ENCODE measurements at places on chromosomes 5 and 9. TPM values are rescaled to one million over a fixed set of nuclear protein-coding genes. Genes with fewer than 3 reads are reported as not detected.
A peak's percentile ranks its signal among the peaks of the same experiment; 100 is the strongest.

Gene ADAMTS6
- total RNA-seq, result 0.26 TPM

Gene DOCK8
- 11.1 TPM for total RNA-seq

Gene NDST1
- total RNA-seq, result 42.7 TPM

Gene TTC16
- total RNA-seq, result not detected

DNA sequence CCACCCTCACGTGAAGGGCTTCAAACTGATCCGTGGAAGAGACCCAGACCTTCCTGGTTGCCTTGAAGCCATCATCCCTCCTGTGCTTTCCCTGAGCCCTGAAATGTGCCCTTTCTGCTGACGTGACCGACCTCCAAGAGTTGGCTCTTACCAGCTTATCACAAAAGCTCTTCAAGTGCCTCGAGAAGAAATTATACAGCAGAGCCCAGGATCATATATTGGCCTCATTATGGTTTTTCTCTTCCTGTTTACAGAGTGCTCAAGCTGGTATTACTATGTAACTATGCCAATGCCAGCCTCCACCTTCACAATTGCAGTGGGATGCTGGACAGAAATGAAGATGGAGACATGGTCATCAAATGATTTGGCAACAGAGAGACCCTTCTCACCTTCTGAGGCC is 66.0 kb downstream of the AOPEP start:
- H3K27ac ChIP-seq, result no peak overlapping the region
- H3K27me3 ChIP-seq, result no peaks in the 10 kb centered on the region
- DNase-seq, result no peak
- no peak overlapping the region for H3K4me3 ChIP-seq

GRCh38 chr5:6081727-6082210 is 296.6 kb downstream of the MED10 start:
- no peaks in the 10 kb centered on the region for H3K4me1 ChIP-seq
- H3K27me3 ChIP-seq, result no peaks in the 10 kb centered on the region
- DNase-seq, result no peak
- no peak overlapping the region for H3K27ac ChIP-seq
- no peak overlapping the region for H3K4me3 ChIP-seq
- no peaks in the 10 kb centered on the region for H3K36me3 ChIP-seq

- H3K36me3 ChIP-seq, result no peaks in the 10 kb centered on the region
- H3K4me1 ChIP-seq, result no peaks in the 10 kb centered on the region
- H3K27ac ChIP-seq, result no peak overlapping the region
- H3K4me3 ChIP-seq, result no peak overlapping the region
- DNase-seq, result no peak
Measured at GRCh38 chr9:112268413-112268812, 65.0 kb downstream of the PTBP3 start.

- peak overlapping the region; percentile 100 for H3K27ac ChIP-seq
- DNase-seq, result peak; percentile 38
- H3K36me3 ChIP-seq, result peaks cover 11% of the 10 kb centered on the region
- H3K4me3 ChIP-seq, result peak overlapping the region; percentile 64
- H3K4me1 ChIP-seq, result no peaks in the 10 kb centered on the region
Measured at GRCh38 chr5:172769616-172770373, 1.2 kb downstream of the DUSP1 start.

DNA sequence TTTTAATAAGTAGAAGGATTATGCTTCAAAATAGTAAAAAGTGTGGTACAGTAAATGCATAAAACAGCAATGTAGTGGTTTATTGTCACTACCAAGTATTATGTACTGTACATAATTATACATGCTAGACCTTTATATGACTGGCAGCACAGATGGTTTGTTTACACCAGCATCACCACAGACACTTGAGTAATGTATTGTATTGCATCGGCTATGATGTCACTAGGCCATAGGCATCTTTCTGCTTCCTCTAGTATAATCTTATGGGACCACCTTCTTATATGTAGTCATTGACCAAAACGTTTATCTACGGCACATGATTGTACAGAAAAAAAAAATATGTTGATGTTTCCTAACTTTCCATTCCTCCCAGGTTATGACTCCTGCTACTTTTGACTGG is 31.9 kb upstream of the SSBP2 start:
- H3K27ac ChIP-seq, result no peak overlapping the region
- H3K36me3 ChIP-seq, result no peaks in the 10 kb centered on the region
- no peaks in the 10 kb centered on the region for H3K27me3 ChIP-seq
- DNase-seq, result no peak
- H3K4me3 ChIP-seq, result no peak overlapping the region

All from pancreas (tissue), 10 donors.